ENCODE measurements at places on chromosomes 12 and 14.

DNA sequence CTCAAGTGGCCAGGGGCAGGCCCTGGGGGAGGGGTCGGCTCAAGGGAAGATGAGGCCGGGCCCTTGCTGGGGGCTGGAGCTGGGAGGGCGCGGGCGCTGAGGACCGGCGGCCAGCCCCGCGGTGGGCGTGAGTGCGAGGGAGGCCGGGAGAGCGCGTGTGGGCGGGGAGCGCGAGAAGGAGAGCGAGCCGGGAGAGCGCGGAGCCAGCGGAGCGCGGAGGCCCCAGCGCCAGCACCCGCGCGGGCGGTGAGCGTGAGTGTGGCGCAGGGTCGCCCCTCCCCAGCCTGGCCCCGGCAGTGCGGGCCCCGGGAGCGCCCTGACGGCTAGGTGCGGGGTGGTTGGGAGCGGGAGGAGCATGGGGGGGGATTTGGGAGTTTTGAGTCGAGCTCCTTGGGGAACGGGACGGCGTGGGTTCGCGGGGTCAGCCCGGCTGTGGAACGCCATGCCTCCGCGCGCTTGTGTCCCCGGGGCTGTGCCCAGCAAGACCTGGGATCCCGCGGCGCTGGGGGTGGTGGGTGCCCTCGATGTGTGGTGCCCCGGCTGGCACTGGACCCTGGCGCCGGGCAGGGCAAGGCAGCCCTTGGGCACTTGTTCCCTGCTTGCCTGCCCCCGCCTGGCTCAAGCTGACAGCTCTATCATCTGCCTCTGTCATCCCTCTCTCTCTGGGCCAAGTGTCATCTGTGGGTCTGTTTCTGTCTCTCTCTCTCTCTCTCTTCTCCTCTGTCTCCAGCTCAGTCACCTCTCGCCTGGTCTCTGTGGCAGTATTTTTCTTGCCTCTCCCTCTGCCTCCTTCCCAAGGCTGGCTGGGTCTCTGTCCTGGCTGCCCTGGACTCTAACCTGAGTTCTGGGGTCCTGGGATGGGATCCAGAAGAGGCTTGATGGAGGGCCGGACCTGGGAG lies at the start of gene LBHD2:
LBHD2 (plus strand) TSS at position 190 of the 899 bp plus-strand sequence. CDS start 1,803 bp downstream, outside the sequence.
- no peak for DNase-seq

DNA sequence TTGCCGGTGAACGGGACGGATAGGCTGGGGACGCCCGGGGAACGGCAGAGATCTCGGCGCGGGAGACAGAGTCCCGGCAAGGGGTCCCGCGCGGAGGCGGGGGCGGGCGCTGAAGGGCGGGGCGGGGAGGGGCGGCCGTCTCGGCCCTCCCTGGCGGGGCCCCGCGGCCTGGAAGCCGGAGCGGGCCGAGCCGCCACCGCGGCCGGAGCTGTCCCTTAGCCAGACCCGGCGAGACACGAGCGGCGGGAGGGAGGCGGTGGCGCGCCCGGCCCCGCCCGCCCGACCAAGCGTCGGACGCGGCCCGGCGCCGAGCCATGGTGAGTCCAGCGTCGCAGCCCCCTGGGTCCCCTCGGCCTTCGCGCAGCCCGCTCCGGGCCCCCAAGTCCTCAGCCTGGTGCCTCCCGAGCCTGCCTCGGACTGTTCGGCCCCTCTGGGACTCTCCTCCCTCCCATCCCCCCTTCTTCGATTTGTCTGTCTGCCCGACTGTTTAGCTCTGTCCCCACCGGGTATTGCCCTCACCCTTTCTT lies at the start of gene ARHGEF40:
ARHGEF40 (plus strand) TSS at position 222 of the 527 bp plus-strand sequence; CDS start at position 315, 93 bp downstream.
- DNase-seq, result peak; percentile 84

- no peak for DNase-seq
These were observed 3.0 kb upstream of the PIGH start for GRCh38 chr14:67602995-67603545.

DNA sequence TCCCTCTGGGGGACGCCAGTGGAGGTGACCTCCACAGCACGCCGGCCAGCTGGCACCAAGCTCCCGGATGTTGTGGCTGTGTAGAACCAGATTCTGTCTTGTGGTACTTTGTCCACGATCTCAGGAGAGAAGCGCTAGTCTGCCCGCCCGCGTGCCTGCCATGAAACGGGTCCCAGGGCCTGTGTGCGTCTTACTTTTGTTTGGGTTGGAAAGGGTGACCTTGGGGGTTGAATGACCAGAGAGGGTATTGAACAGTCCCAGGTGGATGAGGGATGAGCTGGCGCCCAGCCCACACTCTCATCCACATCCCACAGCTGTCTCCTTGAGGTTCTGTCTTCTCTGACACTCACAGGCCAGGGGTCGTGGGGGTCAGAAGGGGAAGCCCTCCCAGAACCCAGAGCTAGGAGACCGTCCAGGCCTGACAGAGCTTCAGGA lies 78.3 kb downstream of the WDR20 start:
- DNase-seq, result no peak

DNA sequence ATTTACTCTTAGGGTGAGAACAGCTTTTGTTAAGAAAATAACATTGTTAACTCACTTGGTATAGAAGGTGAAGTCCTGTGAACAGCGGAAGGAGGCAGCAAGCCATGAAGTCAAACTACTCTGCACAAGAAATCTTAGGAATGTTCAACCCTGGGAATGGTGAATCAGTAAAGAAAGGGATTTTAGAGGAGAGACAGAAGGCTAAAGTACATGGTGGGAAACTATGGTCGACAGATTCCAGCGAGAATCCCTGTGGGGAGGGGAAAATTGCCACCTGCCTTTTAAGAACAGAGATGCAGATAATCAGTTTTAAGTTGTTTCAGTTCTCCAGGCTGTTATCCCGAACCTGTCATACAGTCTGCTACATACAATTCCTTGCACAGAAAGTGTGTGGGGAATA lies 63.2 kb upstream of the PTPRR start:
- no peak for DNase-seq

DNA sequence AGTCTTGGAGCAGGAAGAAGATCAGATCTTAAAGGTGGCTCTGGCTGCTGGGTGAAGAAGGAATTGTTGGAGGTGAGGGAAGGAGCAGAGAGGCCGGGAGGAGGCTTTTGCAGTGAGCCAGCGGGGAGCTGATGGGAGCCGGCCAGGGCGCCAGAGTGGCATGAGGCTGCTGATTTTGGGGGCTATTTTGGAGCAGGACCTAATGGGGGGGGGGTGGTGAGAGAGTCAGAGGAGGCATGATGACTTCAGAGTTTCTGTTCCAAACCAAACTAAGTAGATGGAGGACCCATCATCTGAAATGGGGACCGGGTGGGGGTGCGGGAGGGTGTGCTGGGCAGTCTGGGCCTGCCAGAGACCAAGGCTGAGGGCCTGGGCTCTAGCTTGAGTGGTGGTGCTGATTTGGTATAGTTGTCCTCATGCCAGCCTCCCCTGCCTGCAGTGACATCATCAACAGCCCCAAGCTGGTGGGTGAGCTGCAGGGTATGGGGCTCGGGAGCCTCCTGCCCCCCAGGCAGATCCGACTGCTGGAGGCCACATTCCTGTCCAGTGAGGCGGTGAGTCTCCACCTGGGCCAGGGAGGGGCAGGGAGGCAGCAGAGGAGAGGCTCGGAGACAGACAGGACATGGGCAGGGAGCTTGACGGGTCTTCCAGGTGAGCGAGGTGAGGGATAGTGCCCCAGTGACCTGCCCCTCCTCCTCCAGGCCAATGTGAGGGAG lies 6.2 kb downstream of the TNFAIP2 start:
- DNase-seq, result no peak

DNA sequence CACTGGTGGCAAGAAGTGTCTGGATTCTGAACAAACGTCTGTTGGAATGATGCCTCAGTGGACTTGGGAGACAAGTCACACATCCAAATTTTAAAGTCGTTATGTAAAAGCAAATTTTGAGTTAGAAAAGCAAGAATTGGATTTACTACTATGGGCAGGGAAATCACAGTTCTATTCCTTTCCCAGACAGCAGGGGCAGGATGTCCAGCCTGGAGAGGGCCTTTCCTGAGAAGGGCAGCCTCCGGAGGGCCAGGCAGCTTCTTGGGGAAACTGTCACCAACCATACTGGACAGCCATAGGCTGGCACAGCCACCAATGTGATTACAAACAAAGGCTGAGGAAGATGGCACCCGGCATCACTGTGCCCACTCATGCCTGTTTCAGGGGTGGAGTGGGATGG lies 11.1 kb downstream of the SLC24A4 start:
- DNase-seq, result no peak

GRCh38 chr12:29066011-29066588 lies 83.0 kb upstream of the FAR2 start:
- peak; percentile 97 for DNase-seq

DNA sequence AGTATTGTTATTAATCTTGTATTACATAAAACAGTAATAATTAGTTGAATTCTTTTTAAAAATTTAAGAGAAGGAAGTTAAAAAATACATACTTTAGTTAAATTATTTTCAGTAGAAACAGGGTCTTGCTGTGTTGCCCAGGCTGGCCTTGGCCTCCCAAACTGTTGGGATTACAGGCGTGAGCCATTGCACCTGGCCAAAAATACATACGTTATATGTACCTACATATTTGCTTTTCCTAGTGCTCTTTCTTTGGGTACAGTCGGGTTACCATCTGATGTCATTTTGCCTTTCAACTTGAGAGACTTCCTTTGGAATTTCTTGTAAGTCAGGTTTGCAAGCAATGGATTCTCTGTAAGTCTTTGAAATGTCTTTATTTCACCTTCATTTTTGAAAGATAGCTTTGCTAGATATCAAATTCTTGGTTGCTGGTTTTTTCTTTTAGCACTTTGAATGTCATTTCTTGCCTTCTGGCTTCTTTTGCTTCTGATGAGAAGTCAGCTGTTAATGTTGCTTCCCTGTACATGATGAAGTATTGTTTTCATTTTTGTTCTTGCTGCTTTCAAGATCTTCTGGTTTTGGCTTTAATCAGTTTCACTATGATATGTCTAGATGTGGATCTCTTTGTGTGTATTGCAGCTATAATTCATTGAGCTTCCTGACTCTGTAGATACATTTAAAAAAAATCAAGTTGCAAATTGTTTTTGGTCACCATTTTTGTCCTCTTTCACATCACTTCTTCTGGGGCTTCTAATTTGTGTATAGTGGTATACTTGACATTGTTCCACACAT lies 84.4 kb downstream of the SPATS2 start:
- DNase-seq, result no peak

DNA sequence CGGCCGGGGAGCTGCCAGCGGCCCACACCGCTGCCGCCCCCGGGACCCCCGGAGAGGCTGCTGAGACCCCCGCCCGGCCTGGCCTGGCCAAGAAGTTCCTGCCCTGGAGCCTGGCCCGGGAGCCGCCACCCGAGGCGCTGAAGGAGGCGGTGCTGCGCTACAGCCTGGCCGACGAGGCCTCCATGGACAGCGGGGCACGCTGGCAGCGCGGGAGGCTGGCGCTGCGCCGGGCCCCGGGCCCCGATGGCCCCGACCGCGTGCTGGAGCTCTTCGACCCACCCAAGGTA lies 12.8 kb downstream of the SH2B3 start:
- DNase-seq, result no peak

GRCh38 chr12:24418157-24418556 lies 468.7 kb upstream of the SOX5 start:
- DNase-seq, result no peak

GRCh38 chr12:68939505-68939904 lies 6.5 kb upstream of the CPM start:
- no peak for DNase-seq
